ENCODE measurements at places on chromosomes 1 and 21.

DNA sequence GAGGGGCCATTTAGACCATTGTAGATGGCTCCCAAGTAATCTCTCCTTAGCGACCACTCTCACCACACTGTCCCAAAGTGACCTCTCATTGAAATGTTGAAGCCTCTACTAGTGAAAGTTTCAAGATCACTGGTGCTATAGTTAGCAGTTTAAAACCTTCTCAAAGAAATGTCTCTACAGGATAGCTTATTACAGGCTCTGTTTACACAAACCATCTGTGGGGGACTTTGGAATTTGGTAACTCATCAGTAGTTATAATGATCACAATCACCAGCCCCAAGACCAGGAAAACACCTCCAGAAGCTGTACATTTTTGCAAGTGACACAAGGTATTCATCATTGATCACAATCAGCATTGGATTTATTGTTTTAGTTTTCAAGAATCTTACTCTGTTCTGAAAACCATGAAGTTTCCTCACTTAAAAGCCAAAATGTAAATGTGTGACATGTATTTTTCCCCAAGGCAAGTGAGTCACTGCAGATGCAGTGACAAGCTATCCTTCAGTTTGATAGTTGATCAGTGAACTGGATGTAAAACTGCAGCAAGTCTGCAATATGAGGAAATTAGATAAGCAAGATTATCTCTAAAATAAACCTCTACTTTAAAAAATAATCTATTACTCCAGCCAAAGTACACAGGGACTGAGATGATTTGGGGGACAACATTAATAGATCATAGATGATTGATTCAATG is 41.9 kb downstream of the C21orf91 start:
- DNase-seq: no peak

DNA sequence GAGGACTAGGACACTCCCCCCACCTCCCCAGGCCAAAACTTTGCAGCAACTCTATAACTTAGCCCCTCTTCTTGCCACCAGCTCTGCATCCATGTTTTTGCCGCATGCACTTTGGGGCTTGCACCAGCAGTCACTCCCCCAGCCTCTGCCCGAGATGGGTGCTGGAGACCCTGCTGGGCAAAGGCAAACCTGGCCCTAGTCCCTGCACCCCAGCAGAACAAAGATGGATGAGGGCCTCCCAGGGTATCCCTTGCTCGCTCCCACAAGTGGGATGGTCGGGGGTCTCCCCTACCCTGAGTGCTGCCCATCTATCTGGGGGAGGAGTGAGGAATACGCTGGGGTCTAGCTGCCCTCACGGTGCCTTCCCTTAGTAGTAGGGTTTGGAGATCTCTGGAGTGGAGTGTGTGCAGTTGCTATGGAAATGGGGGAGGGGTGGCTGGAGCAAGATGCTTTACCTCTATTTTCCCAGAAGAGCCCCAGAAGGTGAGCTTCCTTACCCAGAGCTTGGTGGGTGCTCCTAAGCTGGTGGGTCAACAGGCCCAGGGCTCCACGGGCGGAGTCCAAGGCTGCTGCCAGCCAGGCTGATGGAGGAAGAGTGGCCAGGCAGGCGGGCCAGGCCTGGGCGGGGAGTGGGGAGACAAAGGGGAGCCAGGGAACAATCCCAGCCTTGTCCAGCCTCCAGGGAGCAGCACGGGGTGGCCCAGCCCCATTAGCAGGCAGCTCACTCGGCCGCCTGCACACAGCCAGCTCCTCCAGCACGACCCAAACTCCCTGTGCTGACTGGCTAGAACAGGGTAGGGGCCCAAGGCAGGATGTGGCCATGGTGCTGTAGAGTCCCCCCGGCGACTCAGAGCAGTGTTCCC is at the start of gene PAQR6:
PAQR6 (minus strand) TSS at position 597 of the 863 bp plus-strand sequence. CDS start 1,325 bp downstream, outside the sequence.
- DNase-seq: peak; percentile 32

GRCh38 chr1:52122384-52122783 is 19.5 kb upstream of the ZFYVE9 start:
- no peak for DNase-seq

DNA sequence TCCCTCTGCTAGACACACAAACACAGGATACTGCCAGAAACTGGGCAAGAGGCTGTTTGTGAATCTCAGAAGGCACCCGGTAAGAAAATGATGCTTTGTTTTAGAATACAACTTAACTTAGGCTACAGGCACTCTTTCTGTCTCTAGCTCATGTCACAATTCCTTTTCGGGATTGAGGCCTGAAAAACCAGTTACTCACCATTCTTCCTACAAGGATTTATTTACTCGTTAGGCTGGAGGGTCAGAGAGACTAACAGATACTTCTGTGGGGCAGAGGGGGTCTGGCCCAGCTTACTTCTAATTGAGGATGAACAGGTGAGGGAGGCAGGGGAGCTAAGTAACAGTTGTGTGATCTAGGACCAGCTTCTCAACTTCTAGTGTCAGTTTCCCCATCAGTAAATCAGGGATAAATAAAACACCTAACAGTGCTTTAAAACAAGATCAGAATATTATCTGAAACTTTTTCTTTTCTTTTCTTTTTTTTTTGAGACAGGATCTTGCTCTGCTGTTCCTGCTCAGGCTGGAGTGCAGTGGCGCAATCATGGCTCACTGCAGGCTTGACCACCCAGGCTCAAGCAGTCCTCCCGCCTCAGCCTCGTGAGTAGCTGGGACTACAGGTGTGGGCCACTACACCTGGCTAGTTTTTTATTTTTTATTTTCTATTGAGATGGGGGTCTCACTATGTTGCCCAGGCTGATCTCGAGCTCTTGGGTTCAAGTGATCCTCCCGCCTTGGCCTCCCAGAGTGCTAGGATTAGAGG is 31.9 kb downstream of the NFYC start:
- DNase-seq: no peak

- no peak for DNase-seq
These were observed 23.1 kb upstream of the PTPRF start for GRCh38 chr1:43507296-43508295.

GRCh38 chr21:20523191-20523590 is 475.0 kb upstream of the NCAM2 start:
- DNase-seq: no peak

GRCh38 chr1:121586369-121587229 is 401.8 kb downstream of the SRGAP2C start:
- no peak for DNase-seq

GRCh38 chr1:16719571-16720350 is 20.6 kb upstream of the RNU1-4 start:
- no peak for DNase-seq

GRCh38 chr21:41406340-41406739 is 19.7 kb upstream of the MX1 start:
- no peak for DNase-seq

DNA sequence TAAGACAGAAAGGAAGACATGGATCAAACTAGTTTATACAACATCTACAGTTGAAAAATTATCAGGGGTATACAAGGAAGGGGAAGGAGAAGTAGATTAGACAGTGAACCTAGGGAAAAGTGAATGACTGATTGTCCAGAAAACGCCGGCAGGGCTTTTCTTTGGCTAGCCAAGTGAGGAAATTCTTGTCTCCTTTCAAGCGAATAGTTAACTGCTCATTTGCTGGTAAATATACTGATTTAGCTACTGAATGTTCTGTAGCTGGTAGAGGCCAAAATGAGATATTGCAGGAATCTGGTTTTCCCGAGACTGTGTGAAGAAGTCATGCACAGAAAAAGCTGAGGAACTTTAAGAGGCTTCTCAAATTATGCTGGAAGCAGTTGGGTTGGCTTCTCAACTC is 128.5 kb upstream of the ZNHIT6 start:
- DNase-seq: peak; percentile 1

- no peak for DNase-seq
These were observed 39.9 kb downstream of the KCNC4 start for GRCh38 chr1:110250008-110250407.

GRCh38 chr1:21818656-21819055 is 6.6 kb downstream of the LDLRAD2 start:
- no peak for DNase-seq

- no peak for DNase-seq
These were observed 9.8 kb downstream of the MIXL1 start for GRCh38 chr1:226233293-226233692.

DNA sequence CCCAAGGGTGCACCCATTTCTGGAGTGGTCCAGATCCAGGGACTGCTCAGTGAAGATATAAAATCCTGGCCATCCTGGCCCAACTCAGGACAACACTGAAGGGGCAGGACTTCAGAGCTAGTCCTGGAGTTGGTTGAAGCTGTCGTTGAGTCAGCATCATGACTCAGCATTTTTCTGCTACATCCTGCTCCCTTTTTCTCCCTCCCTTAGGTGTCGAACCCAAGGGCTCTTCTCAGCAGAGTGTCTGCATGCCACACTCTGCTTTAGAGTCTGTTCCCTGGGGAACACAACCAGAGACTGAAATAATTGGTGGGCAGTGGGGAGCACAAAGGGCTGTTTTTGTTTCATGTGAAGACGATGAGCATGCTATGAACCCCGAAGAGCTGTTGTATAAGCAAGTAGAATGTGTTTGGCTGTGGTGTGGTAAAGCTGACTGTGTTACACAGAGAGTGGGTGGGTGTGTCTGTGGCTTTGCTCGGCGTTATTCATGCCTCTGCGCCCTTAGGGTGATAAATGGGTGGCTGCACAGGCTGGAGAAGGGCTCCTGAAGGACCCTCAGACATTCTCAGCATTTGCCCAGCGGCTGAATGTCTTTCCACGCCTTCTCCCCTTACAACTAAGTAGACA is 167.2 kb downstream of the CYYR1 start:
- peak; percentile 51 for DNase-seq

GRCh38 chr1:211944733-211945500 is 90.4 kb downstream of the INTS7 start:
- DNase-seq: no peak

- peak; percentile 90 for DNase-seq
These were observed 32.3 kb upstream of the TARDBP start for GRCh38 chr1:10980094-10980577.

DNA sequence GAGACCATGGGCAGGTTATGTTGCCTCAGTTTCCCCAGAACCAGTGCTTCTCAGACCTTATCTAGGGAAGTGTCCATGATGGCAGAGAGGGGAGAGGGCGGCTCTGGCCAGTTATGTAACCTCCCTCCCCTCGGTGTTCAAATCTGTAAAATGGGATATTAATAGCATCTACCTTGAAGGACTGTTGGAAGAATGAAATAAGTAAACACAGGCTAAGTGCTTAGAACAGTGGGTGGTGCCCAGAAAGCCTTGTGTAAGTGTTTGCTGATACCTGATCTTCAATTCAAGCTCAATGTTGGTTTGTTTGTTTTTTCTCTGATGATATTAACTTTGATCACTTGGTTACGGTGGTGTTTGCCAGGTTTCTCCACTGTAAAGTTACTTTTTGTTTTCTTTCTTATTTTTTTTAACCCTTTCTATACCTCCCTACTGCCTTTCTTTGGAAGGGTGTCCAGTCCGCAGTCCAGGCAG is 34.9 kb downstream of the EPHA2 start:
- no peak for DNase-seq

DNA sequence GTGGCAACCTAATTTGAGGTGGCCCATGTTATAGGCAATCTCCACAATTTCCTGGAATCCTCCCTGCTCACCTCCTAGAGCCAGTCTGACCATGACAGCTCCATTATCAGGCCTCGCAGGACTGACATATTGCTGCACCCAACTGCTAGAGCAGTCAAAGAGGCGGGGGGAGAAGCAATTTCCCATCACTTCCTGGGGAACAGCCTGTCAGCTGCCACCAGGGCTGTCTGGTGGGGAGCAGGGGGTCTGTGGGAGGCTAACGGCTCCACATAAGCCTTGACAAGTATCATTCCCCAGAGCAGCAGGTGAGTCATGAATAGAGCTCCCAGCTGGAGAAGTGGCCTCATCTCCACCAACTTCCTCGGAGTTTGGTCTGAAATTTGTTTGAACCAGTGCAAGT is 322.9 kb downstream of the MATN1 start:
- no peak for DNase-seq

GRCh38 chr1:22761821-22762220 is 51.2 kb downstream of the EPHB2 start:
- no peak for DNase-seq

DNA sequence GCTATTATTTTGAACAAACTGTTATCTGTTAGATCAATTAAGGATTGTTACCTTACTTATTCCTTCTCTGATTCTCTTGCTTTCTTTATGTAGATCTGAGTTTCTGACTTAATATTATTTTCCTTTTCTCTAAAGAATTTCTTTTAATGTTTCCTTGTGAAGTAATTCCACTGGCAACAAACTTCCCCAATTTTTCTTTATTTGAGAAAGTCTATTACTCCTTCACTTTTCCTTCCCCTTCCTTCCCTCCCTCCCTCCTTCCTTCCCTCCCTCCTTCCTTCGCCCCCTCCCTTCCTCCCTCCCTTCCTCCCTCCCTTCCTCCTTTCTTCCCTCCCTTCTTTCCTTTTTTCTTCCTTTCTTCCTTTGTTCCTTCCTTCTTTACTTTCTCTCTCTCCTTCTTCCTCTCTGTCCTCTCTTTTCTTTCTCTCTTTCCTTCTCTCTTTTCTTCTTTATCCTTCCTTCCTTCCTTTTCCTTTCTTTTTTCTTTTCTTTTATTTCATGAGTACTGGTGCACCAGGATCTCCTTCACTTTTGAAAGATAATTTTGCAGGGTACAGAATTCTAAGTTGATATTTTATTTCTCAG is 177.5 kb downstream of the DNM3 start:
- no peak for DNase-seq

DNA sequence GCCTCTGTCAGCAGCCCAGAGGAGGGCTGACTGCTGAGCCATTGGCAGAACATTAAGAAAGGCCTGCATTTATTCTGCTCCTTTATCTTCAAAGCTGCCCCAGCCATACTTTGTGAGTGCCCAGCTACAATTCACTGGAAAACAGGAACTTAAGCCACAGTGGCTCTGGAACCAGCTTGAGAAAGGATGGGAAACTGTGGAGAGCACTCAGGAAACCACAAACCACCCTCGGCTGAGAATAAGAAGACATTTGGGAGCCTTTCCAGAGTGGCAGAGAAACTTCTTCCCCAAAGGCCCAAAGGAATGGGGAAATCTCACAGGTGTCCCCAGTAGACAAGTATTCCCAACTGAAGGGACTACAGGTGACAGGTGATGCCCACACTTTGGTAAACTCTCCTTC is 1.8 kb downstream of the LAMB3 start:
- no peak for DNase-seq

DNA sequence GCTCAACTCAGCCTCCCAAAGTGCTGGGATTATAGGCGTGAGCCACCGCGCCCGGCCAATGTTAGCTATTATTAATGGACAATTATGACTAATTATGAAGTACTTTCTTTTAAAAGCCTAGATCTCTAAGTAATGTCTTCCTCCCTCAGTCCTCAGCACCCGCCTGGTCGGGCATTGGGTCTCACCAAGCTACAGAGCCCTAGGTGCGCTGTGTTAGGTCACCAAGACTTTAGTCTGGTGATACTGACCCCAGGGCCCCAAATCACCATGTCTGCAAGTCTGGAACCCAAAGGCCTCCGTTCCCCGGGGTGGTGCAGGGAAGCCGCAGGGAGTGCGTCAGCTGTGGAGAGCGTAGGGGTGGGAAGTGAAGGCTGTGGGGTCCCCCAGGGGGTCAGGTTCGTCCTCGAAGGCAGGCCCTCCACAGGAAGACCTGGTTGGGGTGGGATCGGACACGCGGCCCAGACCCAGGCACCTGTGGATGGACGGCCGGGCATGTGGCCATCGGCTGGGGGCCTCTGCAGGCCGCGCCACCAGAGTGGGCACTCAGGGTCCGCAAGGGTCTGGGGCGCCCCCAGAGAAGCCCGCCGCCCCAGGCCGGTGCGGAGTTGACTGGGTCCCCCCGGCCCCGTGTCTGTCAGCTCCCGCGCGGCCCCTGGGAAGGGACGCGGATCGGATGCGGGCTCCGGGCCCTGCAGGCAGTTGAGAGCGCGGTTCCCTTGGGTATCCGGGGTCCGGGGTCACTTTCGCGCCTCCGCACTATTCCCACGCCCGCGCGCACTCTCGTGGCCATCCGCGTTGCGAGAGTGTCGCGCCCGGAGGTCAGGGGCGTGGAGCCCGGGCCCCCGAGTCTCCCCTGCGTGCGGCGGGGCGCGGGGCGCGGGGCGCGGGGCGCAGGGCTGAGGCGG is 710 bp upstream of the PDXK start:
- DNase-seq: no peak
